ENCODE measurements at places on chromosomes 6 and 20.

GRCh38 chr6:154484942-154485341 is 25.5 kb downstream of the CNKSR3 start:
- DNase-seq = no peak

GRCh38 chr20:59183751-59184150 is 20.1 kb downstream of the ZNF831 start:
- DNase-seq = no peak

- DNase-seq = no peak
Observed at GRCh38 chr6:124659427-124659826, 302.8 kb upstream of the RNF217 start.

DNA sequence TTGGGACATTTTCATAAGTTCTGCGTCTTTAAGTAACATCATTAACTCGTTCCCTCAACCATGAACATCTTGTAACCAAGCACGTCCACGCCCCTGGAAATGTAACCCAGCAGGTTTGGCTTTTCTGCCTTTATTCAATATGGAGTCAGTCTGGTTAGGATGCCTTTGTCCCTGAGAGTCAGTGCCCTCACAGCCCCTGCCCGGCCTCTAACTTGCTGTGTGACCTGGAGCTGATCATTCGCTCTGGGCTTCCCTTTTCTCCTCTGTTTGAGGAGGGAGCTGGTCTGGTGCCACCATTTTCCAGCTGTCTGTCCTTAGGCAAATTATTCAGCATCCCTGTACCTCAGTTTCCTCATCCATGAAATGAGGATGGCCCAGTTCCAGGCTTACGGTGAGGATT is 26.5 kb upstream of the ANGPT4 start:
- DNase-seq = no peak

DNA sequence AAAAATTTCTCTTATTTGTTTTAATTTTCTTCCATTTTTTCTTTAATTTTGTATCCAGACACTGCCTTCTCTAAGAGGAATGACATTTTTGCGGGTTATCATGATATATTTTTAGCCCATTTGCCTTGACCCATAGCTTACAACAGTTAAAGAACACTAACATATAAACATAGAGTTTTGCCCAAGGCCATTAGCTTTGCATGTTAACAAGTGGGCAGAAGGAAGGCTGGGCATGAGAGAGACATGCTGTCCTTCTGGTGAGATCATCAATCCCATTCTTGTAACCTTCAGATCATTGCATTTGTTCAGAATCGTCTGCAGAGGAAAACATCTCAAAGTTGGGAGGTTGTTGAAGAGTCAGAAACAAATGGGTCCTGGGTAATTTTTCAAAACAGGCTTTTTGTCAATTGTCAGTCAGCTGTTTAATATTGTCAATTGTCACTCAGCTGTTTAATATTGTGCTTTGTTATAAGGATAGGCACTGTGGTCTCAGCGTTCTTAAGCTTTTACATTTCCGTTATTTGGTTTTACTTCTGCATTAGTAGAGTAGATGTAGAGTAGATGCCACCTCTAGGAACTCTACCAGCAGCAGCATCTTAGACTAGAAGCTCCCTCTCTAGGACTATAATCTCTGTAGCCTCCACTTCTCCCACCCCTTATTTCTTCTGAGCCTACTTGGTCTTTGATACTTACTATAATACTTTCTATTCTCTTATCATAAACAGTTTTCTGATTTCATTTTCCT is 243.1 kb downstream of the ESR1 start:
- DNase-seq = no peak

DNA sequence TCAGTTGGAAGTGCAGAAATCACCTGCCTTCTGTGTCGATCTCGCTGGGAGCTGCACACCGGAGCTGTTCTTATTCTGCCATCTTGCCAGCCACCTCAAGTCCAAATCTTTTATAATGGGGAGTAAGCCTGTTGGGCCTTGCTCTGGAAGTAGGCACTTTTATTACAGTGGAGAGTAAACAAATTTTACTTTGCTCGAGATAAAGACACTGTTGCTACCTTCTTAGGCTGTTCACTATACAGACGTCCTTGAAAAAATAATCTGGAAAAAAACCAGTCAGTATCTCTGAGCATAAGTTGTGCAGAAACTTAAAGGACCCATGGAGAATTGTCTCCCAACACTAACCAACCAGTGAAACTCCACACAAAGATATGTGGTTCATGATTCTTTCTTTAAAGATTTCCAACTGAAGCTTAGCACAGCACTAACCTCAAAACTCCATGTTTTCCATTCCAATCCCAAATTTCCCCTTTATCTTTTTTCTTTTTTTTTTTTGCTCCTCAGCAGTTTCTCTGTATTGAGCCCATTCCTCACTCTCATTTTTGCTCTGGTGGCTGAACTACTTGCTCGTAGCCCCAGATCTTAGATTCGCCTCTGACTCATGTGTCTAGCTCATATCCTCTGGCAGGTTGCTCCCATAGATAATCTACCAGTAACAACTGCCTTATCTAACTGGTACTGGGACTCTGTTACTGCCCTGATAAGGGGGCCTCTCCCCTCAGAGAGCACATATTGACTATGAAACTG is 34.3 kb upstream of the COL9A1 start:
- no peak for DNase-seq

GRCh38 chr6:62283796-62284411 is 2.1 kb downstream of the KHDRBS2 start:
- no peak for DNase-seq

DNA sequence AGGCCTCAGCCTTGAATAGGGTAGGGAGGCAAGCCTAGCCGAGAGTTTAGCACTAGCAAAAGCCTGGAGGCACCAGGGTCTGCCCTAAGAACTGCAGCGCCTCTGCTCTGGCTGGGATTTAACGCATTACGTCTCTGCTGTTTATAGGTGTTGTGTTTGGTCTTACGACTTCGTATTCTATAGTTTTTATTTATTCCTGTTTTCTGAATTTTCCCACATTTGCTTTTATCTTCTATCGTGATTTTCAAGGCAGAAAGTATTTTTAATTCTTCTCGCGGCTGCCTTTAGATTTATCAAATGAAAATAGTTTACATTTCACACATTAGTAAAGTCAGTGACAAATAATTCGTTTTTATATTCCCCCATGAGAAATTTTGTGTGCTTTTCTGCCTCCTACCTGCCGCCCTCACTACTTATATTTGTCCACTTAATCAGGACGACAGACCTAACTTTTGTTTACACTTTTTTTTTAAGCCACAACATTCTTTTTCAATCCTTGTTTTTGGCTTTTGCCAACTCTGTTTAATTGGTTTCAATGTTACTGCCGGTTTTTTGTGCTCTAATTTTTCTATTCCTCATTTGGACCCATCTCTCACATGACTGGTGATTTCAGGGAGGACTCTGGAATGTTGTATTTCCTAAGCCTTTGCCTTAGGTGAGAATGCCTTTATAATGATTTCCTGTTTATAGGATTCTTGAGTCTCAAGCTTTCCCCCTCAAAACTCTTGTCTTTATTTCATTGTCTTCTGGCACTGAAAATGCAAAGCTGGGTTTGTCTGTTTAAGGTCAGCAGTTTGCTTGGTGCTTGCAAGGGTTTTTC is 1.3 kb upstream of the LZTS3 start:
- DNase-seq = no peak
